ENCODE measurements at places on chromosomes 11 and 22.

- DNase-seq: no peak
Measured at GRCh38 chr22:49364398-49364797, 463.3 kb downstream of the BRD1 start.

- DNase-seq: no peak
Measured at GRCh38 chr11:69249311-69250185, 44.4 kb upstream of the MYEOV start.

GRCh38 chr11:19220903-19221724, 19.3 kb upstream of the CSRP3 start:
- no peak for DNase-seq

DNA sequence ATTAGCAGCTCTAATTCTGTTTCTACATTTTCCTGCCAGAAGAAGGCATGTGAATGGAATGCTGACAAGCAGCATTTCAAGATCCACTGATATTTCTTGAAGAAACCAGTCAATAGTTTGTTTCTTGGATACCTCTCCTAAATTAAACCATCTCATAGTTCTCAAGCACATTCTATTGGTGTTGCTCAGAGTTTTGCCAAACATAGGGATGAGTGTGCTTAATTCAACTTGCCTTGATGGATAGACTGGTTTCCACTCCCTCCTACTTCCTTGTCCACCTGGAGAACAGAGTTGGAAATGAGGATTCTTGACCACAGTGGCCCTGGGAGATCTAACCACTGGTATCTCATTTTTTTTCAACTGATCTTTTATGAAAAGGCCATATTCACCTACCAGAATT, 29.8 kb upstream of the DDX10 start:
- DNase-seq: no peak

GRCh38 chr11:73995247-73995646, 12.6 kb upstream of the UCP2 start:
- DNase-seq: no peak

GRCh38 chr11:105202422-105202821, 62.9 kb upstream of the CARD18 start:
- DNase-seq: no peak

DNA sequence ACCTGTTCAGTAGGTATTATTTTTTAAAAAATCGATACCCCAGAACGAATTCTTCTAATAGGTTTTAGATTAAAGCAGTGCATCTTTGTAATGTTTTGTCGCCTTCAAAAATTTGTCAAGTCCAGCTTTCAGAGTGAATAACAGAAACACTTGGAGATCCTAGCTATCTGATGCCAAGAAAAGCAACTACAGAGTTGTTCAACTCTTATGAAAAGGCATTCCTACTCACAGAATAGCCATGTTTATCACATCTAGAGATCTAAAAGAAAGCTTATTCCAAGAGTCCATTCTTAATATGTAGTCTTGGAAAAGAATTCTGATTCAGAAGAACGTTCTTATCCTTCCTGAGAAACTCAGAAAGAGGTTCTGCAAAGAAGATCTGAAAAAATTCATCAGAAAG, 268.5 kb downstream of the TTC28 start:
- no peak for DNase-seq

DNA sequence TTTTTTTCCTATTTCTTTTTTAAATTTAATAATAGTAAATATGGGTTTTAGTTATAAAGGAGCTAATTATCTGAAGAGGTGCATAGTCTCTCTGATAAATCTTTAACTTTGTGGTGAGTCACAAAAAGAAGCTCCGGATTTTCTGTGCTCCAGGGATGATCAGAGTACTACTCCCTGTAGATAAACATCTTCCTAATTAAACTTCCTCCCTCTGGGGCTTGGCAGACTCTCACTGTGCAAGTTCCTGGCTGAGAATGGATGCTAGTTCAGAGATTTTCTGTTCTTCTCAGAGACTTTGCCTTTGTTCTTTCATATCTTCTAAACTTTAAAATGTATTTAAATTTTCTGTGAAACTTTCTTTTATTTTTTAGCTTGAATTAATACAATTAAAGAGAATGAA, at the start of gene OR10G7:
TSS of gene OR10G7 (minus strand) at position 72 of the 400 bp plus-strand sequence. CDS start 2,324 bp downstream, outside the sequence.
- DNase-seq: no peak

GRCh38 chr11:11115475-11115874, 237.6 kb downstream of the CSNK2A3 start:
- DNase-seq: no peak

DNA sequence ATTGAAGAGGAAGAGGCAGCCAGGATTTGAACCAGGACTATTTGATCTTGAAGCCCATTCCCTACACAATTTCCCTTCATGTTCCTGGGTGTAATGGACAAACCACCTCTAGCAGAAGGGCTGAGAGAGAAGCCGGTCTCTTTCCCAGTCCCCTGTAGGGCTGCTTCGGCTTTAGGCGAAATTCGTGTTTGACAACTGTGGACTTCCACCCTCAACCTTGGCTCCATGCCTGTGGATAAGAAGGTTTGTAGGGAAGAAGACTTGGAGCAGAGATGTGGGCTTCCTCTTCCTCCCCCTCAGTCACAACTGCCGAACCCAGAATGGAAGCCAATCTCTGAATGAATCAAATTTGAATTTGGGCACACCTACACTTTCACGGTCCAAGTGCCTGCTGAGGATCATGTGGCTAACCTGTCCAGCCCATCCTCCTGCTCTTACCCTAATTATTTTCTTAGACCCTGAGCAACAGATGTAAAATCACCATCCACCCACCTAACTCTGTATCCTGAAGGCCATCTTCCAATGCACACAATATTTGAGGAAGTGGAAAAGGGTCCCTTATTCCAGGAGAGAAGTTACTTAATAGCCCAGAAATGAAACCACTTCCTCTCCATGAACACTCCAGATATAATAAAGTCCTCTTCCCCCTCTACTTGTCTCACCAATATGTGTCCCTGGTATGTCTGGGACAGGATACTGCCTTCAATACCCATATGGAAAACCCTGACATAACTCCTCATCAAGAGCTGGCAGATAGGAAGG, 10.1 kb upstream of the SCN2B start:
- no peak for DNase-seq

GRCh38 chr11:106828976-106829375, 189.3 kb downstream of the GUCY1A2 start:
- no peak for DNase-seq

DNA sequence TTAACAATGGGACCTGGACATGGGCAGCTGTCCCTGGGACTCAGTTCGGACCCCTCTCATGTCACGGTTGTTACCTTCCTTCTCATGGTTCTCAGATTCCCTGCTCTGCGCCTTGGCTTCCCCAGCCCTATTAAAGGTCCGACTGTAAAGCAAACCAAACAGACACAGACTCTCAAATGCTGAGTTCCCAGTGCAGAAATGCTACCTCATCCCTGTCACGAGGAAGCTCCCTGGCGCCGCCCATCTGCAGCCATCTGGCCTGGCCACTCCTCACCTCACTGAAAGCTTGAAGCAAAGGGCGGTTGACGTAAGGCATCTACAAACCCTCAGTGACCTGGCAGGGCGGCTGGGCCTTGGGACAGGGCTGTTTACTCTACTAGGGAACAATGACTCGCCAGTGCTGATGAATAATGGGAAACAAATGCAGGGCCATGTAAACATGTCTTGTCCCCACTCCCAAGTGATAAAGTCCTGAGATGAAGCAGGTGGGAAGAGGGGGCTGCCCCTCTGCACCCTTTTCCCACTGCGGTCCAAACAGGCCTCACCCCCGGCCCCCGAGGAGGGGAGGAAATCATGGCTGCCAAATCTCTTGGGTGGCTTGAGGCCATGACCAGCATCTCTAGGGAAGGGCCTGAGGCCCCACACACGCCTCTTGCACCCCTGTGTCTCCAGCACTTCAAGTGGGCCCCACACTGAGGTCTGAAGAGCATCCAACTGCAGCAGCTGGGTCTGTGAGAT, 49.3 kb downstream of the SCUBE1 start:
- no peak for DNase-seq

DNA sequence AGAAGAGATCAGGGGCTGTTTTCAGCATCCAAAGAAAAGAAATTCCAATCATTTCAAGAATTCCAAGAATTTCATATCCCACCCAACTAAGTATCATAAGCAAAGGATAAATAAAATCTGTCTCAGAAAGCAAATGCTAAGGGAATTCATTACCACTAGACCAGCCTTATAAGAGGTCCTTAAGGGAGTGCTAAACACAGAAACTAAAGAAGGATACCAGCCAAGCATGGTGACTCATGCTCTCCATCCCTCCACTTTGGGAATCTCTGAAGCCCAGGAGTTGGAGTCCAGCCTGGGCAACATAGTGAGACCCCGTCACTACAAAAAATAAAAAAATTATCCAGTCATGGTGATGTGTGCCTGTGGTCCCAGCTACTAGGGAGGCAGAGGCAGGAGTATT, 17.8 kb downstream of the FADD start:
- no peak for DNase-seq

GRCh38 chr22:47794851-47795250, 1032.4 kb downstream of the TBC1D22A start:
- no peak for DNase-seq

DNA sequence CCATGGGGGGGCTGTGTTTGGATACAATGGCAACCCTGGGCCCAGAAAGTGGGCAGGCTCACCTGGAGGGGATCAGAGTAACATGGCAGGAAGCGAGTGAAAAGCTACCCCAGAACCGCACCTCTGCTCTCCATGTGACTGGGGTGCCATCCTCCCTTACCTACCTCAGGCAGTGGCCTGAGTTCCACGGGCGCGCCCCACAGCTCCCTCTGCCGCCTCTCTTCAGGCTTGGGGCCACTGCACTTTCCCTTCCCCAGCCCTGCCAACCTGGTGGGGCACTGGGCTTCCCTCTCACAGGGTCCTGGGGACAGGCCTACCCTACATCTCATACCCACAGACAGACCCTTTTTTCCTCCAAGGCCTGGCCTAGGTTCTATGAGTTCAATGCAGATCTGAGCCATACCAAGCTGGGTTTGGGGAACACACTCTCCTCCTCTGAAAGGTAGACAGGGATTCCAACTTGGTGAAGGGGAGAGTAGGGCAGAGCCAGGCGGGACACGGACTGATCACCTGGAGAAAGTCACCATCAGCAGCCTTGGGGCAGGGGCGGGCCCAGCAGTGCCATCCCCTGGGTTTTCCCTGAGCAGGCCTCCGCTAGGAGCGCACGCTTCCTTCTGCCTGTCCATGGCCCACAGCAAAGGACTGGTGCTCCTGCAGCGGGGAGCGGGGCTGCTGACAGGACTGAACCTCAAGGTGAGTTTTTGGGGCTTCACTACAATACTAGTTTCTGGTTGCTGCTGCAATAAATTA, 7.1 kb downstream of the GALR3 start:
- DNase-seq: no peak

GRCh38 chr11:76120513-76121101, 85.7 kb downstream of the WNT11 start:
- DNase-seq: no peak

DNA sequence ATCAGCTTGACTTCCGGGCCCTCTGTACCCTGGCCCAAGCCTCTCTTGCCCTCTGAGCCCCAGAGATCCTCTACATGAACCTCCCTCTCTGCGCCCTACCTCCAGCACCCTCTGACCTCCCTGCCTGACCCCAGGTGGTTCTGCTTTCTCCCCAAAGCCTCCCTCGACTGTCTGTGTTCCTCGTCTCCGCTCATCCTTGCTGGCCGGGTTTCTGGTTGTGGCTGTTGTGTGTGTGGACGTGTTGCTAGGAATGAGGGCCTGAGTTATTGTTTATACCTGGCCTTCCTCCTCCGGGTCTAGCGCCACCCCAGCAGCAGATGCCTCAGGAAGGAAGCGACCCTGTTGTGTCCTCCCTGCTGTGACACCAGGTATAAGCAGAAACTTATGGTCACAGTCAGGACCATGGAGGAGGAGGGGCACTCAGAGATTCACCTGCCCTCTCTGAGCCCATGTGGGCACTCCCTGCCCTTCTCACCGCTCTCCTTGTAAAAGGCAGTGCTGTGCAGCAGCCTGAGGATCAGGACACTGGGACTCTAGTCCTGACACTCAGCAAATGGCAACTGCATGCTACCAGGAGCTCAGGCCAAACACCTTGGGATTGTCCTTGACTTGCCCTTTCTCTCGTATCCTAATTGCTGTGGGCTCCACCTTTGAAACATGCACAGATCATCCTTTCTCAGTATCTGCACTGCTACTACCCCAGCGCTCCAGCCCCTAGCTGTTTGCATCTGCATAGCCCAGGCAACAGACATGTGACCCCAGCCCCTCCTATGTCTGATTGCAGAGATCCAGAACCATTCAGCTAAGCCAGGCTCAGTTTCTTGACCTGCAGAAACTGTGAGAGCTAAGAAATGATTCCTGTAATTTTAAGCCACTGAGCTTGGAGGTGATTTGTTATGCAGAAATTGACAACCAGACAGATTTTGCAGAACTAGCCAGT, 140.1 kb downstream of the ST3GAL4 start:
- no peak for DNase-seq

DNA sequence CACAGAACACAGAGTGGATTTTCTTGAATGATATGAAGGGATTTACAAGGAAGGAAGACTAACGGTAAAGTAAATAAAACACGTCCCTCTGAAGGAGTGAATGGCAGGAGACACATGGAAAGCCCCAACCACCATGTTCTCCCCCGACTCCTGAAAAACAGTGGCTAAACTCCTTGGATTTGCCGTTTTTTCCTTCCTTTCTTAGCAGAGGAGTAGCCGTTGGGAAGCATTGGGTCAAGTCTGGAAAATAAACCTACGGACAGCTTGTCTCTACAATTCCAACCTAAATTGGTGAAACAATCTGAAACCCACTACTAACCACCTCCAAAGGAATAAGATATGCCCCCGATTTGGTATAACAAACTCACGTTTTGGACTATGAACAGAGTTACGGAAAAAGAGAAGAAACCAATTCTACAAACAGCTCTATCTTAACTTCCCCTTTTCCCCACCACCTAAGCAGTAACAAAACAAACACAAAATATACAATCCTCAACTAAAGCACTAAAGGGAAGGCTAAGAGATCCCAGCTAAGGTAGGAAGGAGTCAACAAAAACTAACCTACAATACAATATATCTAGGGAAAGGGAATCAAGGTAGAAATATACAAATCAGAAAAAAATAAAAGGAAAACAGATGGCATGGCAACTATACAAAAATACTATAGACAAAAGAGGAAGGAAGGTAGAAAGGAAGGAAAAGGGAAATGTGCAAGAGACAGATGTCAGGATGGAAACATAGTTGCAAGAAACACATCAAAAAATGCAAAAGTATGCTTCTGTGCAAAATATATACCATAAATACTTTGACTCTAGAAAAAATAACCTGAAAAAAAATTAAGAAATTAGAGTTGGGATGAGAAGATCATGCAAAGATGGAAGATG, 43.8 kb upstream of the LYVE1 start:
- no peak for DNase-seq

- no peak for DNase-seq
Measured at GRCh38 chr11:26558190-26558589, 13.9 kb downstream of the MUC15 start.

DNA sequence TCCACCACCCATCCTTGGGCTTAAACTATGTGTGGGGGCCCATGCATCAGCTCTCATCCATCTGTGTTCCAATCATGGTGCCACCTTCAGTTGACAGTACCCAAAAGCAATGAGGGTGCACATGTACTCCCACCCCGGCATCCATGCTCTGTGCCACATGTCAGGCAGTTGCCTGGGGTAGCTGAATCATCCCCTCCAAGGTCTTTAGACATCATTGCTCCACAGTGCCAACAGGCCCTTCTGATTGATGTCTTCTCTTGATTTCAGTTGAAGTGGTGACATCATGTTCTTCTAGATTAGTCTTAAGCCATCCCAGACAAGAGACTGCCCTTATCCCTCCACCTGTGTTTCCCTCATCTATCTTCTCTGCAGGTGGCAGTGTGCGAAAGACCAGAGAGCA, 42.5 kb downstream of the TMPRSS5 start:
- DNase-seq: no peak
